Esophagus squamous epithelium (tissue), 5 donors: ENCODE measurements at places on chromosomes 1 and 21.

- no peak for DNase-seq
Observed at GRCh38 chr1:65471213-65471833, 50.9 kb downstream of the LEPR start.

DNA sequence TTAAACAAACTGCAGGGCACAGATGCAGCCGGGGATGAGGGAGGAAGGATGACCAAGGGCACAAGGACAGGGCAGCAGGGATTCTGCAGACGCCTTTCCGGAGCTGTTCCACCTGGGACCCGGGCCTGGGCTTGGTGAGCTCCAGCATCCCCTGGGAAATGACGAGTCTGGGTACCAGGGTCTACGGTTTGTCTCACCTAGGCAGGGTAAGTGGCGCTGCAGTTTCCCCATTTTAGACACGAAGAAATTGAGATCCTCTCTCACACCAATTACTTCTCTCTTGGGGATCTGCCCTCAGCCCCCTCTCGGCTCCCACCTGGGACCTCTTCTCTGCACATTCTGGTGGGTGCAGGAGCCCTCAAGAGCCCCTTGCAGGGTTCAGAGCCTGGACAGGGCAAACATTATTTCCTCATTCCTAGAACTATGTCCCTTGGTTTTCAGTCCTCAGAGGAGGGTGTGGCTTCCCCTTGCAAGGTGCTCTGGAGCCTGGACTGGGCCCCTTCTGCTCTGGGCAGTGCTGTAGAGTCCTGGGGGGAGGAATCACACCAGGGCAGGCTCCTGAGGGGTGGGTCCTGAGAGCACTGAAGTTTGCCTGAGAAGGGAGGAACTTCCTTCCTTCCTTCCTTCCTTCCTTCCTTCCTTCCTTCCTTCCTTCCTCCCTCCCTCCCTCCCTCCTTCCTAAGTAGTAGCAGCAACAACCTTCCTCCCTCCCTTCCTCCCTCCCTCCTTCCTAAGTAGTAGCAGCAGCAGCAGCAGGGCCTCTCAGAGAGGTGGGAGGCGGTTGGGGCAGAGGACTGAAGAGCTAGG is 16.0 kb downstream of the RAP1GAP start:
- no peak for DNase-seq

- DNase-seq = no peak
Observed at GRCh38 chr1:186091222-186091720, 283.8 kb downstream of the TPR start.

GRCh38 chr21:20424943-20425342 is 573.3 kb upstream of the NCAM2 start:
- no peak for DNase-seq

GRCh38 chr1:27136998-27137542 is 17.9 kb downstream of the SLC9A1 start:
- DNase-seq = peak; percentile 63

DNA sequence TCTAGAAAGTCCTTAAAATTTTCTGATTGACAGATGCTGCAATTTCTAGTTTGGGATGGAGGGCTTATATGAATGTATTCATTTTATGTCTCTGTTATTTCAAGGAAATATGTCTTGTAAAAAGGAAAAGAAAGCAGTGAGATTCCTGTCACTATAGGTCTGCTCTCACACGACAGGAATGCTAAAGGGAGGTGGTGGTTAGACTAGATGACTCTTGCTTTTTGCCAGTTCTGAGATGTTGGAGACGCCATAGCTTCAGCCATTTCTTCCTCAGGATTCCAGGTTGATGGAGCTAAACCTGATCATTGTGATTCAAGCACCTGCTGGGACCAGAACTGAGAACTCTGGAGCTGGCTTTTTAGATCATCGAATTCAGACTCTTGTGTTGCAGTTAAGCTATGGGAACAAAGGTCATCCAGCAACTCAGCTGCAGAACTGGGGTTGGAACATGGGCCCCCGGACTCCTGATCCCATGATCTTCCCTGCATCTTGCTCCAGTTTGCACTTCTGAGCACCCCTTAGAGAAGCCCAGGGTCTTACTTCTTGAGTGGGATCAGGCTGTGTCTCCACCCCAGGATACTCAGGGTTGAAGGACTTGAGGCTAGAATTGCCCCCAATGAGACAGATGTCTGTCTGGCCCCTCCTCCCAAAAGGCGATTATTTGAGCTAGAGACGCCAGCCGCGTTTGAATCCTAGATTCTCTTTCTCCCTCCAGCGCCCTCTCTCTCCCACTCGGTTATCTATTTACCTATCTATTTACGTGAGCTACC is 46.7 kb upstream of the FOXO6 start:
- DNase-seq = no peak

- DNase-seq = no peak
Observed at GRCh38 chr1:164713456-164714207, 154.6 kb downstream of the PBX1 start.

- no peak for DNase-seq
Observed at GRCh38 chr1:215007880-215008279, 74.7 kb upstream of the KCNK2 start.

DNA sequence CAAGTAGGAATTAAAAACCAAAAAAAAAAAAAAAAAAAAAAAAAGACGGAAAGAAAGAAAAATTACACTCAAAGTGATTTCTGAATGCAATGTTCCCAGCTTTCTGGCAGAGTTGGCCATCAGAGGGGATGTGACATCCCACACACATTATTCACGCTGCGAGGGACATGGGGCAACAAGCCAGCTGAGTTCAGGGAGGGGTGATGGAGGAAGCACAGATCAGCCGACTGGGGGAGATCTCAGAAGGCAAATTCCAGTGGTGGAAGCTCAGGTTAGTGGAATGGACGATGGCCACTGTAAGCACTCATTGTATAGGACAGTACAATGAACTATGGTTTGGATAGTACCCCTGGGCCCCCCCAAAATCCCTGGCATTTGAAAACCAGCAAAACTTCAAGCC is 311.9 kb downstream of the PCP4 start:
- DNase-seq = no peak

- DNase-seq = no peak
Observed at GRCh38 chr1:54537611-54538010, 10.4 kb upstream of the ACOT11 start.

- DNase-seq = no peak
Observed at GRCh38 chr1:10536133-10536770, 61.5 kb downstream of the PEX14 start.

GRCh38 chr1:2528016-2528415 is 1.6 kb upstream of the PANK4 start:
- DNase-seq = no peak

GRCh38 chr1:207873055-207873890 is 37.7 kb downstream of the CD34 start:
- DNase-seq = no peak

GRCh38 chr1:94106716-94107115 is 14.2 kb downstream of the ABCA4 start:
- no peak for DNase-seq

DNA sequence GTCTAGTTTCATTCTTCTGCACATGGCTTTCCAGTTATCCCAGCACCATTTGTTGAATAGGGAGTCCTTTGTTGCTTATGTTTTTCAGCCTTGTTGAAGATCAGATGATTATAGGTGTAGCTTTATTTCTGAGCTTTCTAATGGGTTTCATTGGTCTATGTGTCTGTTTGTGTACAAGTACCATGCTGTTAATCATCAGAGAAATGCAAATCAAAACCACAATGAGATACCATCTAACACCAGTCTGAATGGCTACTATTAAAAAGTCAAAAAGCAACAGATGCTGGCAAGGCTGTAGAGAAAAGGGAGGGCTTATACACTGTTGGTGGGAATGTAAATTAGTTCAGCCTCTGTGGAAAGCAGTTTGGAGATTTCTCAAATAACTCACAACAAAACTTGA is 321.5 kb upstream of the PTBP2 start:
- DNase-seq = no peak

- DNase-seq = no peak
Observed at GRCh38 chr1:171150156-171150555, 34.9 kb upstream of the FMO2 start.

DNA sequence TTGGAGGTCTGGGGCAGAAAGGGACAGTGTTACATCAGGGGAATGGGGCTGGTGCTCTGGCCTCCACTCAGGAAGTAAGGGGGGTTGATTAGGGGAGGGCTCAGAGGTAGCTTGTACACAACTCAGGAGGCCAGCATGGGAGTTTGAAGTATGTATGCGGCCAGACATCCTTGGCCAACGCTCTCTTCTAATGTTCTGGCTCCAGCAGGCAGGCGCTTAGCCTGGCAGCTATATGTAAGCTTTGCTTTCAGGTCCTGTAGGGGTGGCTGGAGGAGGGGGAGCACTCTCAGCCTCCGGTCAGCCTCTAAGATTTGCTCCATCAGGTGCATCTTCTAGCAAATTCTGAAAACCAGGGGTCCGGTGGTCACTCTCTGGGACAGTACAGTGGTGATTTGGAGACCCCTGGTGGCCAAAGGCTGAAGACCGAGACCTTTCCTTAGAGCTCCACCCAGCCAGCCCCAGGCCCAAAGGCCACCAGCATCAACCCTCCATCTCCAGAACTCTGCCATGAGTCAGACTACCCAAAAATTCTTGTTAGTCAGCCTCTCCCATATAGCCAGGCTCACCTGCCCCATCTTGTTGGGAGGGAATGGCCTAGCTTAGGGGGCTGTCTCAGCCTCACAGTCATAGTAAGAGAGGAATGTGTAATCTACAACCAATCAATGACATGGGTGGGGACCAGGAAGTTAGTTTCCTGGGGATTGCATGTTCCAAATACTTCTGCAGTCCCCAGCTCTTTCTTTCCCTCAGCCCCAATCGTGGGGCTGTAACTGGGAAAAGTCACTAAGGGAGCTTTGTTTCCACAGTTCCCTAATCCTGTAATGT is 9.7 kb upstream of the COL8A2 start:
- no peak for DNase-seq

GRCh38 chr1:222042120-222042519 is 300.2 kb upstream of the DUSP10 start:
- no peak for DNase-seq

DNA sequence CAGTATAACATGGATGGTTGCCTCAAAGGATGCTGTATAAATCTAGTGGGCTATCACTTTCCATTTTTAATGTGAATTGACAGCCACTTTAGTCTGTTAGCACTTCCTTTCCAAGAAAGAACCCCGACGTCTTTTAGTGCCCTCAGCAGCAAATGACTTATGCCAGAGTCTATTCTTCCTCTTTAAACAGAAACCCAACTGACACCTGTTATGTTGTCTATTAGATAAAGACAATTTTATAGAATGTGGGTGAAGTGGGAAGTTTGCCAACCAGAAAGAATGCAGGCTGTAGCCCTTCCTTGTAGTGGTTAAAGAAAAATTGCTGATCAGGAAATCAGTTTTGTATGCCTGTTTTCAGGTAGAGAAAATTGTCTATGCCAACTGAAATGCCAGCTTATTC is 344.9 kb downstream of the ZNF326 start:
- DNase-seq = no peak

GRCh38 chr21:21547368-21547953 is 549.3 kb downstream of the NCAM2 start:
- no peak for DNase-seq

- DNase-seq = no peak
Observed at GRCh38 chr1:199529324-199529723, 498.2 kb upstream of the NR5A2 start.

GRCh38 chr1:44826375-44827196 is 16.5 kb downstream of the PTCH2 start:
- DNase-seq = no peak

GRCh38 chr1:173016419-173016818 is 34.3 kb downstream of the TNFSF18 start:
- no peak for DNase-seq

GRCh38 chr1:66245691-66246090 is 288.3 kb upstream of the SGIP1 start:
- DNase-seq = no peak

DNA sequence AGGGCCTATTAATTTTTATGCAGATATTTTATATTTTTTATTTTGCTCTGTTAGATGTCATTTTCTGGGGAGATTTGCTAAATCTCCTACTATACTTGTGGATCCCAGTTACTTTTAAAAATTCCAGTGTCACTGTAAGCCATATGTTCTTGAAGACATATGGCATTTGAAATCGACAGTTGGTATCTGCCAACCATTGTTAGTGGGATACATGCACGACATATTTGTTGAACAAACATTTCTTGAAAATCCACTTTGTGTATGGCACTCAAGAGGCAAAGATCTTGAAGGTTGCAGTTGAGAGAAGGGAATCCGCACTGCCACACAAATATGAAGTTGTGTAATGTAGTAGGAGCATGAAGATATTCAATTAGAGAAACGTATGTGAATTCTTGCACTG is 287.7 kb downstream of the HHAT start:
- DNase-seq = no peak

DNA sequence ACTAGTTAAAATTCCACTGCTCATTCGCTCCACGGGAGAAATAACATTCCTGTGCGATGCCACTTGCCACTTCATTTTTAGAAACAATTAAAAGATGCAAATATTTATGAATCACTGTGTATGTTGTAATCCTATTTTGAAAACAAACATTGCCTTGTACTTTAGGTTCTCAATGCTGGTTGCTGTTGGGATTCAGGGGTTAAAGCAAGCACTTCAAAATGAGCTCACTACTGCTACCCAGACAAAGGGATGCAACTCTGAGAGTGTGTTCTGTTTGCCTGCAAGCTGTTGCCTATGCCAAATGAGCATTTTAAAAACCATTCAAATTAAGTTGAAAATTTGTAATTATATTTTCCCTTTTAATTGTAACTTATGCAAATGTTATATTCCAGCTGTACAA is 87.5 kb downstream of the RWDD3 start:
- no peak for DNase-seq

DNA sequence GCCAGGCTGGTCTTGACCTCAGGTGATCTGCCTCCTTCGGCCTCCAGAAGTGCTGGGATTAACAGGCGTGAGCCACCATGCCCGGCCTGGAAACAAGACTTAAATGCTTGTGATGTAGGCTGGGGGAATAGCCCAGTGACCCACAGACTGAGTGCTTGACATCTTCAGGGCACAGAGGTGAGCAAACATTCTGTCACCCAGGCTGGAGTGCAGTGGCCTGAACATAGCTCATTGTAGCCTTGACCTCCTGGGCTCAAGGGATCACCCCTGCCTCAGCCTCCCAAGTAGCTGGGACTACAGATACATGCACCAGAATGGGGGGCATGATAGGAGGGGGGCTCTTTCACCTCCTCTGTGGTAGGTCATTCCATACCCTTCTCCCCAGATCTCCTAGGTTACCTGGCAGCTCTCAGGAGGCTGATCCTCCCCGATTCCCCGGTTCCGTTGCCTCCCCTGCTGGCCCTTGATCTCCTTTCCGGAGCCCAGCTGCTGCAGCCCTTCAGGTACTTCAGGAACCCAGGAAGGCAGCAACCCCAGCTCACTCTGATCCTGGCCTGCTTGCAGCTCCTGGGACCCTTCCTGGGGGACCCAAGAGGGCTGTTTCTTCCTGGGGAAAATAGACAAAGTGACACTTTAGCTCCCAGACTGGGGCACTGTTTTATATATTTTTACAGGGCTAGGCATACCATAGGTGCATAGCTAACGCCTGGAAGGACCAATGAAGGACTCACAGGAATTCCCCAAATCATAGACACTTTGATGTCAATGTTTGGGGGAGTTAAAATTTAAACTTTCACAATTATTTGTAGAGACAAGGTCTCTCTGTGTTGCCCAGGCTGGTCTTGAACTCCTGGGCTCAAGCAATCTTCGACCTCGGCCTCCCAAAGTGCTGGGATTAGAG is 11.8 kb downstream of the SPATA21 start:
- DNase-seq = no peak

- no peak for DNase-seq
Observed at GRCh38 chr1:35605071-35605866, 32.2 kb downstream of the TFAP2E start.

GRCh38 chr21:36813052-36813451 is 114.1 kb downstream of the SIM2 start:
- no peak for DNase-seq

GRCh38 chr1:116234429-116234828 is 123.2 kb downstream of the MAB21L3 start:
- DNase-seq = no peak

GRCh38 chr21:44462834-44463200 is 7.5 kb downstream of the LRRC3 start:
- no peak for DNase-seq
